ENCODE measurements at places on chromosomes 4 and X.

DNA sequence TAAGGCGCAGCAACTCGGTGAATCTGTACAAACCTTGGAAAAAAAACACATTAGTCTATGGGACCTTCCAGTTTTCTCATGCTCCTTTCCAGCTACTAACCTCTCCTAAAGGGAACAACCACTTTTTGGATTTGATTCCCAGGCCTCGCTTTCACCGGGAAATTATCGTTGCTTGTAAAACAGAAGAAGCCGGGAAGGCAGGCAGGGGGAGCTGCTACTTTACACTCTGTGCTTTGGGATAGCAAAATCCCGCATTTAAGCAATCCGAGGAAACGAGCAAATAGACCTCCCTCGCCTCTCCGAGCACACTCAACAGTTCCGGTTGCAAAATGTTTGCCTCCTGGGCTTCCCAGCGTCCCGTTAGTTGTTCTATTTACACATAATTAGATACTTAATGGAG lies 1.2 kb downstream of the CD38 start:
- DNase-seq: no peak

DNA sequence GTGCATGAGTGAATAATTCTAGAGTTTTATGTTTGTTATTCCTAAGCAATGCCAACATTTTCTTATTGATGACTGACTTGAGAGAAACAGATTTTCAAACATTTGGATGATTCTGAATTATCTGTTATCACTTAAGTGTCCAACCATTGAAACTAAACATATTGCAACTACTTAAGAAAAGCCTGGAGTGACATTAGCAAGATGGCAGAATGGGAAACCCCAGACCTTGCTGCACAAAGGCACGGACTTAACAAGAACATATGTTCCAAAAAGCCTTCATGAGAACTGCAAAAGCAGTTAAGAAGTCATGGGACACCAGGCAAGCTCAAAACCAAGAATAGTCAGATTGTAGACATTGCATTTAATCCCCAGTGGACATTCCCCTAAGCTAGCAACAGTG lies 215.1 kb downstream of the DCHS2 start:
- no peak for DNase-seq

DNA sequence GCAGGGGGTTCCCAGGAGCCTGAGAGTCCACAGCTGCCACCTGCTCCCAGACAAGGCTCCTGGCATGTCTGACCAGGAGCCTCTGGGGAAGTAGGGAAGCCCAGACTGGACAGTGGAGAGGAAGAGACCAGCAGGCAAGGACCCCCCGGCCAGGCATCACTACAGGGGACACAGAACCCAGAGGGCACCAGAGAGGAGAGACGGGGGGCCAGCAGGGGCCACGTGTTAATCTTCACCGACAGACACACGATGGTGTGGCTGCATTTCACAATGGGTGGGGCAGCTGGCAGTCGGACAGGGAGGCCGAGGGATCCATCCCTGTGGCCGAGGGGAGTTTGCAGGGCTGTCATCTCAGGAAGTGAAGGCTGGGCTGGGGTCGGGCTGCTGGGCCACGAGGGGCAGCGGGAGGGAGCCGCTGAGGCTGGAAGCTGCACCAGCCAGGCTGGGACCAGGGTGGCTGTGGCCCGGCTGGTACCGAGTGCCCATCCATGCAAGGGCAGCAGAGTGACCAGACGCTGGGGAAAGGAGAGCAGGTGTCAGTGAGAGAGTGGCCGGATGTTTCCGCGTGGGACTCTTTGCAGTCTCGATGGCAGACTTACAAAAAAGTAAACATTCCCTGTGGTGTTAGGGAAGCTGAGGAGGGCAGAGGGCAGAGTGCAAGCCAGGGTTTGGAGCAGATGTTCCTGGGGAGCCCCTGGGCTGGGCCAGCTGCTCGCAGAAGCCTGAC lies 4.7 kb downstream of the PDE6B start:
- DNase-seq: no peak

- DNase-seq: no peak
These were observed 19.9 kb upstream of the TMSB4X start for GRCh38 chrX:12954981-12955380.

- no peak for DNase-seq
These were observed 609 bp downstream of the REPS2 start for GRCh38 chrX:16946971-16947562.

- DNase-seq: no peak
These were observed 39.2 kb upstream of the MSMO1 start for GRCh38 chr4:165288226-165288625.

DNA sequence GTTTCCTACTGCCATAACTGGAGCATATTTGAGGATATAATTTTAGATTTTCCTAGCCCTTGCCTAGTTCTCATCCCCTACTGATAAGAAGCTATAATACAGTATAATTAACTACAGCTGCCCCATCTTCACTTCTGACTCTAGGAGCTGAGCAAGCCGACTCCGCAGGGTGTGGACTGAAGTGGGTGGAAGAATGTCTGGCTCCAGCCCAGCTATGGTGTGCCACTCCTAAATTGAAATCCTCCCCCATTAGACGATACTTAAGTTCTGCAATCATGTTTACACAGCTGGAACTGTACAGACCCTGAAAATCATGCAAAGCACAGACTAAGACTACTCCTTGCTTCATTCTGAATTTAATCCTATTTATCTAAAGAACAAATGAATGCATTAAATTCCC lies 93.1 kb downstream of the PCDH19 start:
- DNase-seq: no peak

GRCh38 chr4:184262901-184263300 lies 45.2 kb upstream of the ENPP6 start:
- DNase-seq: no peak
